Fibroblast of lung (primary cell): ENCODE measurements at places on chromosomes 5 and 9.

DNA sequence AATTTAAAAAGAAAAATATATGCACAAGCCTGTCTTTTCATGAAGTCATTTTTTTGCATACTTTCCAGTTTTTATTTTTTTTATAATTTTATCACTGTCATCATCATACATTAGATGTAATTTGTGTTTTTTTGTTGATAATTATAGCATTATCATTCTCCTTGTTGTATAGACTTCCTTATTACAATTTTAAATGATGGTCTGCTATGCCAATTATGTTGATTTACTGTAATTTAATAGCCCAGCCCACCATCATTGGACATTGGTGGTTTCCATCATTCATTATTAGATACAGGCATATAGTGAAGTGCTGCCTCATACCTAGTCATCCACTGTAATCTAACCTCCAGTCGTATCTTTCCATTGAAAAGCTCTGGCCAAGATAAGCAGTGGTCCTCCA is 3.8 kb upstream of the TJP2 start:
- peaks cover 2% of the 10 kb centered on the region for H3K4me1 ChIP-seq
- no peak overlapping the region for H3K27ac ChIP-seq
- peak; percentile 36 for DNase-seq
- no peaks in the 10 kb centered on the region for H3K36me3 ChIP-seq
- no peak overlapping the region for H3K4me3 ChIP-seq

DNA sequence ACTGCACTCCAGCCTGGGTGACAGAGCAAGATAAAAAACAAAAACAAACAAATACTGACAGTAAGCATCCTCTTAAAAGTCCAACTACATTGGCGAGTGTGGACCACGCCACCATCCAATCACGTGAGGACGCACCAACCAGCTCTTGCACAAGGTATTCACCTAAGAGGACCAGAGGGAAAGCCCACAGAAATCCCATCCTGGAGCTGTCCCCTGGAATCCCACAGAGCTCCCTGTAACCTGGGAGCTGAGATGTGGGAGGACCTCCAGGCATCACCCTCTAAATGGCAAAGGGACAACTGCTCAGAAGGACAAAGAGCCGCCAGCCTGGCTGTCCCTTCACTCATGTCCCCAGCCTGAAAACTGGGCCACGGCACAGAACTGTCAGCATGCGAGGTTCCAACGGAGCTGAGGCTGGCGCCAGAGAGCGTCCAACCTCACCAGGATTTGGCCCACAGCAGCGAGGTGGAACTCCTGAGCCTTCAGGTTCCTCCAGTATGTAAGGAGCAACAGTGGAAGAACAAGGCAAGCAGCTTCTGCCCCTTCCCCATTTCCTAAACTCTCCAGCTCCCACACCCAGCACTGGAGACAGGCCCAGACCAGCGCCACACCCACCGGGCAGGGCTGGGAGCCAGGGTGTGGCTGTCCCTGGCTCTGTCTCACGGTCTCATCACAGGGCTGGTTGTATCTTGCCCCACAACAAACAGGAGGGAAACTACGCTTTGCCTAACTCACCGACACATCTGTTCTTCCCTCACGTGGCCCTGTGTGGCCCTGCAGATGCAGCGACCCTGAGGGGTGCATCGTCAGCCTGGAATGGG is 15.2 kb downstream of the IPPK start:
- peaks cover 4% of the 10 kb centered on the region for H3K36me3 ChIP-seq
- no peak for DNase-seq
- no peaks in the 10 kb centered on the region for H3K27me3 ChIP-seq

DNA sequence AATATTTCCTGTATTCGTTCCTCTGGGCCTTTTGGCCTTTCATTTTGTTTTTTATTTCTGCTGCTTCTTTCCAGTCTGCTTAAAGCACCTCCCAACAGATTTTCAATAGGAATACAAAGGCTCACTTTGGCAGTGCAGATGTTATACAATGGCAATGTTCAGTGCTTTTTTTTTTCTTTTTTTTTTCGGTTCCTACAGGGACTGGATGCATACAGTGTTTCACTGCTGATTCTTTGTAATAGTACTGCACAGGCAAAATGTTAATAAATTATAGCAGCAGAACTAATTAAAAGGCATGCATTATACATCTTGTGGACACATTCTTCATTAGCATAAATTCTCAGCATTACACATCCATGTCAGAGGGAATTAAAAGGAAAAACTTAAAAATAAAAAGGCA is 356.6 kb upstream of the C9orf72 start:
- no peak overlapping the region for H3K4me3 ChIP-seq
- DNase-seq = no peak
- H3K27me3 ChIP-seq = no peaks in the 10 kb centered on the region

- no peak overlapping the region for H3K4me3 ChIP-seq
- H3K27me3 ChIP-seq = no peaks in the 10 kb centered on the region
- H3K4me1 ChIP-seq = peaks cover 13% of the 10 kb centered on the region
- no peak overlapping the region for H3K27ac ChIP-seq
Observed at GRCh38 chr5:151720215-151720614, 33.5 kb upstream of the SPARC start.

GRCh38 chr5:115069087-115069968 is 100.4 kb downstream of the TRIM36 start:
- DNase-seq = peak; percentile 58
- no peak overlapping the region for H3K27ac ChIP-seq
- H3K4me1 ChIP-seq = no peaks in the 10 kb centered on the region
- no peak overlapping the region for H3K4me3 ChIP-seq
- H3K27me3 ChIP-seq = no peaks in the 10 kb centered on the region

GRCh38 chr5:150457121-150457520 is 7.6 kb upstream of the RPS14 start:
- no peak for DNase-seq
- H3K27me3 ChIP-seq = no peaks in the 10 kb centered on the region
- H3K27ac ChIP-seq = no peak overlapping the region
- H3K36me3 ChIP-seq = no peaks in the 10 kb centered on the region

DNA sequence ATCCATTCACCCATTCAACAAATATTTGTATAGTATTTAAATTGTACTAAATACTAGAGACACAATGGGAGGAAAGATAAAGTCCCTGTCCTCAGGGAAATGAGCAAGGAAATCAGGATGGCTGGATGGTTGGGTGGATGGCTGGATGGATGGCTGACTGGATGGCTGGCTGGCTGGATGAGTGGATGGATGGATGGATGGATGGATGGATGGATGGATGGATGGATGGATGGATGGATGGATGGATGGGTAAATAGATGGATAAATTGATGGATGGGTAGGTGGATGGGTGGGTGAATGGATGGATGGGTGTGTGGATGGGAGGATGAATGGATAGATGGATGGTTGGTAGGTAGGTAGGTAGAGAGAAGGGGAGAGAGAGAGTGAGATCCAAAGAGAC is 41.5 kb upstream of the WWC1 start:
- no peaks in the 10 kb centered on the region for H3K27me3 ChIP-seq
- DNase-seq = no peak
- H3K4me1 ChIP-seq = no peaks in the 10 kb centered on the region
- no peak overlapping the region for H3K27ac ChIP-seq
- no peaks in the 10 kb centered on the region for H3K36me3 ChIP-seq

GRCh38 chr5:110086658-110087388 is 397.1 kb downstream of the MAN2A1 start:
- no peaks in the 10 kb centered on the region for H3K27me3 ChIP-seq
- no peak overlapping the region for H3K27ac ChIP-seq
- no peak overlapping the region for H3K4me3 ChIP-seq
- peaks cover 2% of the 10 kb centered on the region for H3K4me1 ChIP-seq
- DNase-seq = peak; percentile 96
- H3K36me3 ChIP-seq = no peaks in the 10 kb centered on the region
